Cardiac fibroblast (primary cell): ENCODE measurements at places on chromosomes 6 and 20.

DNA sequence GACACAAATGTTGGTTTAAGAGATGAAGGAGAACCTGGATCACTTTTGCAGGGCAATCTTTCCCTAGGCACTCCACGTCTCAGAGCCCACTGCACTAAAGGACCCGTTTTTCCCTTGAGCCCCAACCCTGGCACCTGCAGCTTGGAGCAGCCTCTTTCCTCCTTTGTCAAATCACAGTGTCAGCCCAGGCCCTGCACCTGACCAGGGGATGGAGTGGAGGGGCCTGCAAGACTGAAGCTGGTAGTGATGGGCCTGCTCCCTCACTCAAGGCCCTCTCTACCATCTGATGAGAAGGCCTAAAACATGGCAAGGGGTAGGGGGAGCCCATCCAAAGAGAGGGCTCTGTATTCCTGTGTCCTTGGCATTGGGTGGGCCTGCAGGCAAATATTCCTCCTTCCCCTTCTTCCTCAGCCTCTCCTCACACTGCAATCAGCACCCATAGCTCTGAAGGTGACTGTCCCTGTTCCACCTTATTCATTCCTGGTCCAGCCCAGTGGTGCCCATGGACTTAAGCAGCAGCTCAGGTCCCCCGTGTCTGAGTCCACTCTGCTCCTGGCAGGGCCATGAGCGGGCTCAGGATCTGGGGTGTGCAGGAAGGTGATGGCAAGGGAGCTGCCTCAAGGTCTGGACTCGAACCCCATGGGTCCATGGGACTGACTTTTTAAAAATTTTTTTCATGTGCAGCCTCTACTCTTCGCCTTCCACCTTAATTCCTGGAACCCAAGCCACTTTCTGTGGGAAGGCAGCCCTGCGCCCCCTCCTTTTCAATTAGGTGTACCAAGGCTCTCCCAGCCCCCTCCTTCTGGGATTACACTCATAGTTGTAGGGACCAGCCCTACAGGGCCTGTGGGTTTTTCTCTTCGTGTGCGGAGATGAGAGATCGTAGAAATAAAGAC lies 6.7 kb downstream of the RAET1G start:
- DNase-seq: no peak

DNA sequence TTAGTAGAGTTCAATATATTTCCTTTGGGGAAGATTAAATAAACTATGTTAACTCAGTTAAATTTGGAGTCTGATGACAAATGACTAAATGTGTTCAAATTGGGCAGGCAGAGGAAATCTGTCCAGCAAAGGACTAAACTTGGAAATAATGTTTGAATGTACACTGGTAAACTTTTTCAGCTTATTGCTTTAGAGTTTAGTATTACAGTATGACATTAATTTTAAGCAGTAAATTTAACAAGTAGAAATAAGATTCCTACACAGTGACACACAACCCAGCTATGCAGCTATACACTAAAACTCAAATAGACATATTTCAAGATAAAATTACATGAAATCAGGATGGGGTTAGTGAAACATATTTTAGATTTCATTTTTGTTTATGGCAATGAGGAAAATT lies 42.6 kb upstream of the HDGFL1 start:
- DNase-seq: no peak

DNA sequence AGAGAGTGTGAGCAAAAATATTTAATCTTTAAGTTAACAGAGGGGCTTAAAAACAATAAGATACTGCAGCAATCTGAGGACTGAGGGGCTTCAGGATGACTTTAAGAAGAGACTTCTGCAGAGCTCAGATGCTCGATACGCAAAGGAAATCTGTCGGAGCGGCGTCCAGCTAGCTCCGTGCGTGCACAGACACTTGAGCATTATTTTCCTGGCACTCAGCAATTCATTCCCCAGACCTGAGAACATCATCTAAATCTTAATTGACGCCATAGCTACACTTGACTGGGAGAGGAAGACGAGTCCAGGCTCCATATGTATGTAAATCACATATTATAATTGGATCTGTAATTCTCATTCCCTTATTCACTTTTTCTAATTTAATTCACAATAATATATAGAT lies 228.2 kb downstream of the SOD2 start:
- DNase-seq: no peak

DNA sequence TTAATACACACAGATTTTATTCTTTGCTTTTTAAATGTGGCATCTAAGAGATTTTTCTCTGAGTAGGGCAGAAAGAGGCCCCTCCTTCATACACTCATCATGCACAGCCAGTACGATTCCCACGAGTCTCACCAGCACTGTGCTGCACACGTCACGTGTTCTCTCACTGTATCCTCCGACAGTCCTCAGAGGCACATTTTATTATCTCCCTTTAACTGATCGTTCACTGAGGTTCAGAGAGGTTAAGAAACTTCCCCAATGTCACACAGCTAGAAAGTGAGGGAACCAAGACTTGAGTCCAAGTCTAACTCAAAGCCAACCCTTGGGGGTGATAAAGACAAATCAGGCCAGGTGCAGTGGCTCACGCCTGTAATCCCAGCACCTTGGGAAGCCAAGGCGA lies 142.5 kb downstream of the PREX1 start:
- DNase-seq: no peak

DNA sequence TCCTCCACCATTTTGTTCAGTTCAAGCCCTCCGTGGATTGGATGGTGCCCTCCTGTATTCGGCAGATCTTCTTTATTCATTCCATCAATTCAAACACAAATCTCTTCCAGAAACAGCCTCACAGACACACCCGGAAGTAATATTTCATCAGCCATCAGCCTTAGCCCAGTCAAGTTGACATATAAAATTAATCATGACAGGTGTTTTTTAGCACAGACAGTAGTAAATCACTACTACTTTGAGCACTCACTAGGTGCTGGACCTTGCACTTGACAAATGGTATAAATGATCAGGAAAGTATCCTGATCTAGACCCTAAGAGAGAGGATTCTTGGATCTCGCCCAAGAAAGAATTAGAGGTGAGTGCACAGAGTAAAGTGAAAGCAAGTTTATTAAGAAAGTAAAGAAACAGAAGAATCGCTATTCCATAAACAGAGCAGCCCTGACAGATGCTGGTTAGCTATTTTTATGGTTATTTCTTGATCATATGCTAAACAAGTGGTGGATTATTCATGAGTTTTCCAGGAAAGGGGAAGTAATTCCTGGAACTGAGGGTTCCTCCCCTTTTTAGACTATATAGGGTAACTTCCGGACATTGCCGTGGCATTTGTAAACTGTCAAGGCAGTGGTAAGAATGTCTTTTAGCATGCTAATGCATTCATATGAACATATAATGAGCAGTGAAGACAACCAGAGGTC lies 194.6 kb upstream of the LAMP5 start:
- DNase-seq: no peak

GRCh38 chr6:34374069-34374468 lies 18.4 kb downstream of the NUDT3 start:
- no peak for DNase-seq

DNA sequence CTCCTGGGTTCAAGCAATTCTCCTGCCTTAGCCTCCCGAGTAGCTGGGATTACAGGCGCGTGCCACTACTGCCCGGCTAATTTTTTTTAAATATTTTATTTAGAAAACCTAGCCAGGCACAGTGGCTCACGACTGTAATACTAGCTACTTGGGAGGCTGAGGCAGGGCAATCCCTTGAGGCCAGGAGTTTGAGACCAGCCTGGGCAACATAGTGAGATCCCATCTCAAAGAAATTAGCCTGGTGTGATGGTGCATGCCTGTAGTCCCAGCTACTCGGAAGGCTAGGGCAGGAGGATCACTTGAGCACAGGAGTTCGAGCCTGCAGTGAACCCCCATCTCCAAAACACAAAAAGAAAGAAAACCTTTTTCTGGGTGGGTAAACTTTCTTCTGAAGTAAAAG lies 2.4 kb downstream of the SLC44A4 start:
- DNase-seq: no peak

DNA sequence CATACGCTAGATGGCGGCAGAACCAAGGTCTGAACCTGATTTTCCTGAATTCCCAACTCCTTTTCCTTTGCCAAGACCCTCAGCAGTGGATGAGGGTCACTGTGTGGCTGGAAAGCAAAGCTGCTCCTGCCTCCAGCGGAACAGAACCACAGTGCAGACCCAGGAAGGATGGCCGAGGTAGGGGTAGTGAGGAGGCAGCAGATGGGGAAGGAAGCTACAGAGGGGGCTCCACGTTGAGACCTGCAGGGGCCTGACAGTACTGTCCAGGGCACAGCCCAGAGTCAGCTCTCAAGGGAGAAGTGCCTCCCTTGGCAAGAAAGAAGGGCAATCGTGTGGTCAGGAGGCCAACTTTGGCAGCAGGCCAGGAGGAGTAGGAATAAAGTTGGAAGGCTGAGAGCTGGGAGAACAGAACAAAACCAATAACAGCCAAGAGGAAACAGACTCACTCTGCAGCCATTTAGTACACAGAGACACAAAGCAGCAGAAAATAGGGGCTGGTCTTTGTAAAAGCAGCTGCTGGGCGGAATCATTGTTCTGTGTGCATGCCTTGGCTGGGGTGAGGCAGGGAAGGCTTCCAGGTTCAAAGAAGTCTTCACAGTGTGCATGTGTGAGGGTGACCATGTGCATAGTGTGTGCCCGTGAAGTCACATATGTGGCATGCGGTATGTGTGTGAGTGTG lies 3.1 kb downstream of the GABRR2 start:
- DNase-seq: peak; percentile 86

- no peak for DNase-seq
Observed at GRCh38 chr6:22372922-22373321, 76.1 kb upstream of the PRL start.

- DNase-seq: no peak
Observed at GRCh38 chr6:32128751-32129296, 778 bp upstream of the ATF6B start.
